ENCODE measurements at places on chromosomes 12 and 14. TPM values are rescaled to one million over a fixed set of nuclear protein-coding genes. Genes with fewer than 3 reads are reported as not detected.

Gene LRIG3
- total RNA-seq: 50.8 TPM

Gene SCARB1
- total RNA-seq: 102 TPM

Gene METTL1
- total RNA-seq: 9.2 TPM

Gene SPX
- 0.29 TPM for total RNA-seq

Gene BHLHE41
- 99.6 TPM for total RNA-seq

Gene TTC9
- total RNA-seq: 8.1 TPM

Gene NR1H4
- total RNA-seq: 45.8 TPM

Gene EAPP
- total RNA-seq: 31.3 TPM

Gene RNASE7
- 22.1 TPM for total RNA-seq

Gene TTC6
- total RNA-seq: 2.5 TPM
